Posterior cingulate gyrus (tissue), 11 donors: ENCODE measurements at places on chromosomes 2 and 18.

DNA sequence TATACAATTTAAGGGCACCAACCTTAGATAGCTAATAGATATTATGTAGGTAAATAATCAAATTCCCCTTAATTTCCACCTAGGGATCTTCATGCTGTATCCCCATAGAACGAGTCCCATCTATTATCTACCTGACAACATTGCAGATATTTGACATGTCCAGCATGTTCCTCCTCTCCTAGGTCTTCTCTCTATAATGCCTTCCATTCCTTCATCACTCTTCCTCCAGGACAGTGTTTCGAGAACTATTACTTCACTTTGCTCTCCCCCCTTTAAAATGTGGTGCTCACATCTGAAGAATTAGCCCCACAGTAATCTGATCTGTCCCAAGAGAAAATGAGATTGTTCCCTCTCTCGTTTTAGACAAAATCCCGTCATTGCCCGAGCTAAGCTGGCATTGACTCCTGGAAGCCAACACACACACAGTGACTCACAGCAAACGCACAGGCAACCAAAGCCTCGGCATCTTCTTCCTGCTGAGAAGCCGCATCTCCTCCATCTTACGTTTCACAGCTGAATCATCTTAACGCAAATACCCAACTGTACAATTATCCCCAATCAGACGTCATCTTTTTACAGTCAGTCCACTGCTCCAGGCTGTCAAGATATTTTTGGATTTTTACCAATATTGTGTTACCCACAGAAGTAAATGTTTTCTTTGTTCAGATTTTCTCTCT lies 162.9 kb upstream of the AGAP1 start:
- DNase-seq = peak; percentile 86

DNA sequence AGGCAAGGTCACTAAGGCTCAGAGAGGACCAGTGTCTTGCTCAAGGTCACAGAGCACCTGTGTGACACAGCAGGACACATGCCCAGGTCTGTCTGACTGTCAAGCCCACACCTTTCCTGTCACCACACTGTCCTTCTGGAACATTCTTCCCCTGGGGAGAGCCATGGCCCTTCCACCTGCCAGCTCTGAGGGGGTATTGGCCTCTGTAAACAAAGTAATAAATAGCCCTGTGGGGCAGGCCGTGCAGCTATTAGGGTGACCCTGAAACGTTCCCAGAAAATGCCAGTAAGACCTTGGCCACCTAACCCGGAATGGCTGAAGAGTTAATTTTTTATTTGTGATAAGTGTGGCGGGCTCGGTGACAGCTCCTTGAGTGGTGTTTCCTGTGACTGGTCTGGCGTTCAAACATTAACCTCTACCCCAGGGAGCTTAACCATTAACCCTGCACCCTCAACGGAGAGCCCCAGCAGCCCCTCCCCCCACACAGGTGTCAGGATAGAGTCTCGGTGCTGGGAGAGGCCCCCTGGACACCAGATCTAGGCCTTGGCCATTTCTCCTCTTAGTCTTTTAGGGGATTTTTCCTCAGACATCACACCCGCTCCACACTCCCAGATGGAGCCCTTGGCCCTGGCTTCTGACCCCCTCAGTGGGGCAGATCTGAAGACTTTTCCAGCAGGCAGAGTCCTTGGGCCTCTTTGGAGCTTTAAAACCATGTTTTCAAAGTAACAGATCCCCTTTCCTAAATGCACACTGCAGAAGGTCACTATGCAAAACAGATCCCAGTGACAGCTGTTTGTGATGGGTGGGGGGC lies 36.6 kb downstream of the SCTR start:
- no peak for DNase-seq

- no peak for DNase-seq
Measured at GRCh38 chr2:18651842-18652774, 62.7 kb upstream of the NT5C1B start.

DNA sequence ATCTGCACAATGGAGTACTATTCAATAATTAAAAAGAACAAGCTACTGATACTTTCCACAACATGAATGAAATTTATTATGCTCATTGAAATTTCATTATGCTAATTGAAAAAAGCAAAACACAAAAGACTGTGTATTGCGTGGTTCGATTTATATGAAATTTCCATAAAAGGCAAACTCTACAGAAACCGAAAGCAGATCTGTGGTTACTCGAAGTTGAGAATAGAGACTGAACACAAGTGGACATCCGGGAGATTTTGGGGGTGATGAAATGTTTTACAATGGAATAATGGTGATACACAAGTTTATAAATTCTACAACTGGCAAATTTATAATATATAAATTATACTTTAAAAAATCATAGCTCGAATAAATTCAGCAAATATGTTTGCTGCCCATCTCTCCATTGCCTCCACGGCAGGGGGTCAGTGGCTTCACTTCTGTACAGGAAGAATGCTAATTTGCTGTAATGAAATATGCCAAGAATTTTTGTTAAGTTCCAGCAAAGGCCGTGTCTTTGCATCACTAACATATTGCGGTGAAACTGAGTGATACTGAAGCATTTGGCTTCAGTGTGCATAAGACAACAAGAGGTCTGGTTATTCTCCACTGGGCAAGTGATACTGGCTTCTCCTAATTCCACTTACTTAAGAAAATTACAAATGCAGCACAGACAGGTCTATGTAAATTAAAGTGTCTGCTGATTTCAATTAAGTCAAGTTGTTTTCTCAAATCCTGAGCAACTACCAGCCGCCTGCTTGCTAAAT lies 96.7 kb downstream of the TMEM163 start:
- no peak for DNase-seq

DNA sequence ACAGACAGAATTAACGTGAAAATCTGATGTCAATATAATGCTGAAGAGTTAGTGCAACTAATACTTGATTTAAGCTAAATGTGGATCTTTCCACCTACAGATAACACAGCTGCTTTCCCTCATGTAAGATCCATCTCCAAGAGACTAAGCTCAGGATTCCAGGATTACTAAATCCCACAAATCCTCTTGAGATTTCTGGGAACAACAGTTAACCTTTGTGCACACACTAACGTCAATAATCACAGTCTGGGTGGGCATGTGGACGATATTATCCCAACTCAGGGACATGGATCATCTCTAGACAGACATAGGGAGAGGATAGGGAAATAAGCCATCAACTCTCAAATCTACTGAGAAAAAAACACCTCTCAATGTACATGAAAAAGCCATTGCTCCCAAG lies 432.6 kb downstream of the SATB2 start:
- DNase-seq = no peak

- DNase-seq = no peak
Measured at GRCh38 chr18:33673689-33674088, 95.7 kb downstream of the ASXL3 start.

GRCh38 chr2:175167076-175167791 lies 769 bp downstream of the ATF2 start:
- peak; percentile 16 for DNase-seq
